Activated gamma-delta T cell treated with anti-CD3 and anti-CD28 coated beads, Interleukin-2, amount 50 U/mL, for 16 hours (primary cell): ENCODE measurements at places on chromosomes 5 and 9.

GRCh38 chr5:142542906-142543305, 143.0 kb downstream of the FGF1 start:
- no peak for DNase-seq

GRCh38 chr9:123484130-123484529, 128.1 kb downstream of the CRB2 start:
- DNase-seq: no peak

DNA sequence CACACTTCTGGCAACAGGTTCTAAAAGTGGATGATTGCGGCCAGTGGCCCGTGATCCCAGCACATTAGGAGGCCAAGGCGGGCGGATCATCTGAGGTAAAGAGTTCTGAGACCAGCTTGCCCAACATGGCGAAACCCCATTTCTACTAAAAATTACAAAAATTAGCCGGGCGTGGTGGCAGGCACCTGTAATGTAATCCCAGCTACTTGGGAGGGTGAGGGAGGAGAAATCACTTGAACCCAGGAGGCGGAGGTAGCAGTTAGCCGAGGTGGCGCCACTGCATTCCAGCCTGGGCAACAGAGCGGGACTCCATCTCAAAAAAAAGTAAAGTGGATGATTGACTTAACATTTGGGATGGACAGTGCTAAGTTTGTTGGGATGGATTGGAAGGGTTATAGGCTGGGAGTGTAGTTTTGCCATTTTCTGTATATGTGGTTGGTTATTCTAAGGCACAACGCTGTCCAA, 3.4 kb downstream of the MATR3 start:
- DNase-seq: no peak

- no peak for DNase-seq
These were observed 49.2 kb downstream of the EBF1 start for GRCh38 chr5:159050316-159051143.
